ENCODE measurements at places on chromosomes 13 and 19. TPM values are rescaled to one million over a fixed set of nuclear protein-coding genes. Genes with fewer than 3 reads are reported as not detected.

DNA sequence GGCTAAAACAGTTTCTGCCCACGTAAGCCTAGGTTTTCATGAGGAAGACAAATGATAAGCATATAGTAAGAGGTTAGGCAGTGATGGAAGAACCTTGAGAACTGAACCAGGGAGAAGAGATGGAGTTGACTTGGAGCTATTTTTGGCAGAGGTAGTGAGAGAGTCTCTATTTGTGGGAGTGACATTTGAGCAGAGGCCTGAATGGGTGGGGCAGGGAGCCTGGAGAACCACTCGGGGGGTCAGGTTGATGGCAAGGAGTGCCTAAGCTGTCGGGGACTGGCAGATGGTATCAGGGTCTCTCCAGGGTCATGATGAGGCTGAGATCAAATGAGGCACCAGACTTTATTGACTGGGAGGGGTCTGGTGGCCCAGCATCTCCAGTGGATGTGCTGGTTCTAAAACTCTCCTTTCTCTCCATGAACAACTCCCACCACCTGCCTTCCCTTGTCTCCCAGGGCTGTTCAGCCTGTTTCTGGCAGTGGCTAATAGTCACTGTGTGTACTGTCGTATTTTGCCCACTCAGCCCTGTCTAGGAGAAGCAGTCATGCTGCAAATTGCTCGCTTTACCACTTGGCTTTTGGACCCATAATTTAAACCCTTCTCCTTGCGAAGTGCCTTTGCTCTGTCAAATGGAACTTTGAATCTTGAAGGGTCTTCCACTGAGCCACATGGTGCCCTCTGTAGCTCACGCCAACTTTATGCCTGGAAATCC is 3.6 kb downstream of the MAU2 start:
- peak; percentile 16 for DNase-seq

DNA sequence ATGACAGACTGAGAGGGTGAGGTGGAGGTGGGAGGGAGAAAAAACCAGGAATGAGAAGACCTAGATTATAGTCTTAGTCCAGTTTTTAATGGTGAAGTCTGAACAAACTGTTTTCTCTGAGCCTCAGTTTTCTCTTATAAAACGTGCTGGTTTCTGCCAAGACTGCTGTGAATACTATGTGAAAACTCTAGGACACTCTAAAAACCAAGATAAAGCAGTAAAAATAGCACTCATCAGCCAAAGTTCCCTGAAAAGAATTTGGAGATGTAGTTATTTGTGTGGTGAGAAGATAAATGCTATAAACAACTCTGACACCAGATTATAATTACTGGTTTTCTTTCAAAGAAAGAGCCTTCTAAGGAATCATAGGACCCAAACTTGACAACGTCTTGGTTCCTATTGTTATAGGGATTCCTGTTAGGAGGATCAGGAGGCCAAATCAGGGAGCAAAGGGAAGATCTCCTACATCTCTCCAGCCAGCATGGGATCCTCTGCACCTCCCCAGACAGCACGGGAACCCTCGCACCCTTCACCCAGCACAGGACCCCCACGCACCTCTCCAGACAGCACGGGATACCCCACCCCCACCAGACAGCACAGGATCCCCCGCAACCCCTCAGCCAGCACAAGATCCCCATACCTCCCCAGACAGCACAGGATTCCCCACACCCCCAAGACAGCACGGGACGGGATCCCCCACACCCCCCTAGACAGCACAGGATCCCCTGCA is 130.2 kb downstream of the MIPEP start:
- DNase-seq = no peak

PRKACA gene
- polyA plus RNA-seq = 103 TPM

ZNF761 gene
- 13.6 TPM for polyA plus RNA-seq

IGFL4 gene
- 1.3 TPM for polyA plus RNA-seq

DNA sequence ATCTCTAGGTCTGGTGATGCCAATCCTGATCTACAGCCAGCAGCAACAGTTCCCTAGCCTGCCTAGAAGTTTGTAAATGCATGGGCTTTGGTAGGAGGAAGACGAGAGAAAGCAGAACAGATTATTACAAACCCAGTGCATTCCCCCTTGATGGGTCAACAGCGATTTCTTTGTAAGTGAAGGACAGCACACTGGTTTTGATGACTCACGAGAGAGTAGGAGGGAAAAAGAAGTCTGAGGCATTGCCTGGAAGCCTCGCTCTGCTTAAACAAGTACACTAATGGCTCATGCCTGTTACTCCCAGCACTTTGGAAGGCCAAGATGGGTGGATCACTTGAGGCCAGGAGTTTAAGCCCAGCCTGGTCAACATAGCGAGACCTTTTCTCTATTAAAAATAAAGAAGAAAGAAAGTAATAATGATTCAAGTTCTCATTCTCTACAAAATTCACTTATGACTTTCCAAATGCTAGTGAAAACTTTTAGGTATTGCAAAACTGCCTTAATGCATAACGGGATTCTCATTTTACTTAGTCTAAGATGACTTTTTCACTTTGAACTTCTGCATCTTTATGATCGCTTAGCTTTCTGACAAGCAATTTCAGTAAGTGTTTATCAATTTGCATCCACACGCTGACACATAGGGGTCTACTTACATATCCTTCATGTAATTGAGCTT is 47.7 kb upstream of the USPL1 start:
- DNase-seq = no peak

ZNF284 gene
- polyA plus RNA-seq = 6.0 TPM

GNG8 gene
- 7.3 TPM for polyA plus RNA-seq

SLC25A41 gene
- polyA plus RNA-seq = 0.31 TPM

- no peak for DNase-seq
Measured at GRCh38 chr13:30332456-30333143, 25.2 kb upstream of the KATNAL1 start.

DNA sequence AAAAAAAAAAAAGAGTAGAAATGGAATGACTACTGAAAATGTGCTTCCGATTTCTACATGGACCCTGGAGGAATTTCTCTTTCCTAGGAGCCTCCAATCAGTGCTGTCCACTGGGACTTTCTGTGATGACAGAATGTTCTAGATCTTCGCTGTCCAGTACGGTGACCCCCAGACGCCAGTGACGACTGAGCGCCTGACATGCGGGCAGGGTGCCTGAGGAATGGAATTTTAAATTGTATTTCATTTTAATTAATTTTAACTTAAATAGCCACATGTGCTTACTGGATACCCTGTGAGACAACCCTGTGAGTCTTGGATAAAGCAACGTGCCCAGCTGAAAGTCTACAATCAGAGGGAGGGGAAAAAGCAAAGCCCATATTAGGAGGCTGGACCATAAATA is 4.1 kb upstream of the TLE6 start:
- no peak for DNase-seq

- no peak for DNase-seq
Measured at GRCh38 chr13:94880463-94880862, 168.1 kb upstream of the SOX21 start.

SIGLECL1 gene
- polyA plus RNA-seq = not detected

- no peak for DNase-seq
Measured at GRCh38 chr13:95327190-95327589, 25.9 kb upstream of the ABCC4 start.

FCAR gene
- polyA plus RNA-seq = 0.21 TPM

- DNase-seq = no peak
Measured at GRCh38 chr13:111895896-111896821, 170.8 kb upstream of the SOX1 start.

- peak; percentile 72 for DNase-seq
Measured at GRCh38 chr19:12721656-12722565, 1.8 kb downstream of the TNPO2 start.

GRCh38 chr13:97390941-97391600 is 42.9 kb upstream of the RAP2A start:
- no peak for DNase-seq

MYH14 gene
- polyA plus RNA-seq = 25.8 TPM

APOE gene
- polyA plus RNA-seq = 454 TPM

GRCh38 chr13:25330541-25330940 is 29.1 kb downstream of the NUP58 start:
- DNase-seq = no peak

- no peak for DNase-seq
Measured at GRCh38 chr13:51881296-51881695, 19.5 kb downstream of the CCDC70 start.

GRCh38 chr13:71964491-71965100 is 97.6 kb upstream of the DACH1 start:
- no peak for DNase-seq

B3GLCT gene
- 22.1 TPM for polyA plus RNA-seq

GRCh38 chr13:110559429-110559943 is 2.0 kb downstream of the RAB20 start:
- no peak for DNase-seq

- no peak for DNase-seq
Measured at GRCh38 chr13:23687614-23688013, 117.4 kb downstream of the TNFRSF19 start.

CGB1 gene
- polyA plus RNA-seq = not detected

SYNE4 gene
- 17.5 TPM for polyA plus RNA-seq

GRCh38 chr19:51000981-51001380 is 423 bp downstream of the KLK8 start:
- no peak for DNase-seq

DNA sequence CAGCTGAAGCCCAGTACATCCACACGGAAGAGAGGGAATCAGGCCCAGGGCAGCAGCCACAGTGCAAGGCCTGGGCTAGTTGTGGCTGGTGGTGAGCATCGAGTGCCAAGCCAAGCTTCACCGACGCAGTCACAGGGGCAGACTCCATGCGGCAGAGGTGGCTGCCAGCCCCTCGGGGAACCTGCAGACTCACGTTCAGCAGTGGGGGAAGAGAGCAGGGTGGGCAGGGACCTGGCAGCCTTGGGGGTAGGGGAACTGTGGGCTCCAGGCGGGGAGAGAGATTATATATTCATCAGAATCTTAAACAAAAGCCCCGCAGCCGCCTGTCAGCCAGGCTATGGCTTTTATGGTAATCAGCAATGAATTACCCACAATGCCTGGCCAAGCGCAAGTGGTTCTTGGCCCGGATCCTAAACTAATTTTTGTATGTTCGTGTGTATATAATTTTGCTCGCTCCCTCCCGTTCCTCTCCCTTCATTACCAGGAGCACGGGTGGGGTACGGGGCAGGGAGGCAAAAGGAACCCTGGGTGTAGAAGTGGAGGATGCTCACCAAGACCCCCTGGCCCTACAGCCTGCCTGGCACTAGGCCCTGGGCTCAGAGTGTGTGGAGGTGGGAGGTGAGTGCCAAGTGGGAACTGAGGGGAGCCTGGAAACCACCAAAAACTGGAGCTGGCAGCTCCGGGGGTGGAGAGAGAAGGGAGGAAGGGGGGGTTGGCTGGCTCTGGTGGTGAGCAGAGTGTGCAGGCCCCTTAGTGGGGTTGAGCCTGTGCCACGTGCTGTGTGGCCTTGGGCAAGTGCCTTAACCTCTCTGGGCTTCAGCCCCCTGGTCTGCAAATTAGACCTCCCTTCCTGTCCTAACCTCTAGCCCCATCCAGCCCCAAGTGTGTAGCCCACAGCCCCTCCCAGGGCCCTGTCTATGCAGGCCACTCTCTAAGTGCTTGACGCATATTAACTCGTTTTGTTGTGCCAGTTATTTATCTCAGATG is 31.9 kb downstream of the PTPRS start:
- DNase-seq = peak; percentile 50

LILRB1 gene
- 1.3 TPM for polyA plus RNA-seq

DNA sequence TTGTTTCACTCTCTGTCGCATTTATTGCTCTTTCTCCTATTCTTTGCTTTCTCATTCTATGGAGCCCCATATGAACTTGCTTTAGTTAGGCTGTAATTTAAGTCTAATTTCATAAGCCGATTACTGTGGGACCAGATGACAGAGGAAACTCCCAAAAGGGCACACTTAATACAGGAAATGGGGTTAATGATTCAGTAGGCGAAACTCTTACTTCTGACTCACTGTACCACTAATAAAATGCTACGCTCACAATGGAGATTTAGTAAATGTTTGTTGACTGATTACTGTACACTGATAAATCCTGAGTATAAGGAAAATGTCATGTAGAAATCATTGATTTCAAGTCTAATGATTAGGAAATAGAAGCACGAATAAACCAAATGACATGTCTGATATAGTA is 276.4 kb downstream of the KLF5 start:
- DNase-seq = no peak

FBXW9 gene
- 18.9 TPM for polyA plus RNA-seq

FREM2 gene
- 48.2 TPM for polyA plus RNA-seq

DNA sequence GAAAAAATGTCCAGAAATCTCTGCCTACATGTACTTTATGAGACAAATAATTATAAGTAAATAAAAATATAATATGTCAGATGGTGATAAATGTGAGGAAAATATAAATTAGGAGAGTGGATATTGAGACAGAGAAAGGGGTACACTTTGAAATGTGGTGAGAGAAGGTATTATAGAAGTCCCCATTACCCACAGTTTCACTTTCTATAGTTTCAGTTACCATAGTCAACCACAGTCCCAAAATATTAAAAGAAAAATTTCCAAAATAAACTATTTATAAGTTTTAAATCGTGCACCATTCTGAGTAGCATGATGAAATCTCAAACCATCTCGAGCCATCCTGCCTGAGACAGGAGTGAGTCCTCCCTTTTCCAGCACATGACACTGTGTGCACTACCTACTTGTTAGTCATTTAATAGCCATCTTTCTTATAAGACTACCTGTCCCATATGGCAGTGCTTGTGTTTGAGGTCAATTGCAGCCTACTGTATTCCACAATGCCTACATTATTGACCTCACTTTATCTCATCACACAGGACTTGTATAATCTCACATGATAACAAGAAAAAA is 653.7 kb downstream of the DACH1 start:
- no peak for DNase-seq

- no peak for DNase-seq
Measured at GRCh38 chr13:43036351-43037250, 13.2 kb downstream of the DNAJC15 start.

DNA sequence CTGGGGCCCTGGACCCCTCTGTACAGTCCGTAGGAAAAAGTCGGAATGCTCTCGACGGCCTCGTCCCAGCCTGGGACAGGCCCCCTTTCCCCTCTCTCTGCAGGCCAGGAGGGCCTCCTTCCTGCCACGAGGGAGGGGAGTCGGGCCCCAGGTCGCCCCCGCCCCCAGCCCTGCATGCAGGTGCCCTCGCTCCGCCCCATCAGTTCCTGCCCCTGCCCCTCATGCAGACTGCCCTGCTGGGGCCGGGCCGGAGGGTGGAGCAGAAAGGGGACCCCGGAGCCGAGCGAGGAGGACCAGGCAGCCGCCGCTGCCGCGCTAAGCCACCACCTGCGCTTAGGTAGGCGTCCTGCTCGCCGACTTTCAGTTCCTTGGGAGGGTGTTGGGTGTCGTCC is 7.3 kb downstream of the LYL1 start:
- no peak for DNase-seq

TUBA3C gene
- not detected for polyA plus RNA-seq

GRCh38 chr13:20521364-20522115 is 4.1 kb downstream of the CRYL1 start:
- DNase-seq = no peak

- DNase-seq = peak; percentile 26
Measured at GRCh38 chr19:44212866-44213346, 574 bp downstream of the ZNF227 start.

- no peak for DNase-seq
Measured at GRCh38 chr19:54473892-54474372, 836 bp upstream of the CDC42EP5 start.

- no peak for DNase-seq
Measured at GRCh38 chr19:12953138-12953798, 3.8 kb downstream of the GADD45GIP1 start.

GPR183 gene
- polyA plus RNA-seq = 1.9 TPM

GRCh38 chr13:78589206-78589605 is 14.1 kb downstream of the POU4F1 start:
- peak; percentile 71 for DNase-seq

KIRREL2 gene
- polyA plus RNA-seq = 12.7 TPM
